ENCODE measurements at places on chromosomes 6 and 20.
A peak's percentile ranks its signal among the peaks of the same experiment; 100 is the strongest.

- no peak for DNase-seq
Observed at GRCh38 chr20:51661609-51662178, 106.5 kb downstream of the ATP9A start.

DNA sequence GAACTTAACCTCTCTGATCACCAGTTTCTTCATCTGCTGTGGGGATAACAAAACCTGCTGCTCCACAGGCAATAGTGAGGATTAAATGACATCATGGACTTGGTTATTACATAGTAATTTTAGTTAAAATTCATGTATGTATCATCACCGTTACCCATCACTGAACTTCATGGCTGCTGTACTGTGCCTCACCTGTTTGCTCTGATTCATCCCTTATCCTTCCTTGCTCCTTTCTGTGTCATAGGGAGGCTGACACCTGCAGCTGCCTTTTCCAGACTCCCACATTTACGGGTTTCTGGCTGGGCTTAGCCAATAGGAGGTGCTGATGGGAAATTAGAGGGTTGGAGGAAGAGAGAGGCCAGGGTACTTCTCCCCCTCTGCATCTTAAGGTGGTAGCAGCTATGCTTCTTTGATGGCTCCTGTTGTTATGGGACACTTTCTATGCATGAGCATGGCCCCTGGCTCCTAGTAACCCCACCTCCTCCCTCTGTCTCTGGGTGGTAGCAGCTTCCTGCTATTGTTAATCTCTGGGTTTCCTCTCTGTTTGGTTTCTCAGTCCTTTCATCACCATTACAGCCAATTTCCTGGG is 332.1 kb downstream of the DHX35 start:
- no peak for DNase-seq

- no peak for DNase-seq
Observed at GRCh38 chr6:154093231-154094044, 54.4 kb downstream of the OPRM1 start.

- DNase-seq: no peak
Observed at GRCh38 chr6:57255451-57256169, 33.5 kb upstream of the RAB23 start.

GRCh38 chr20:29325304-29325640 is 1932.2 kb upstream of the DEFB115 start:
- DNase-seq: no peak

DNA sequence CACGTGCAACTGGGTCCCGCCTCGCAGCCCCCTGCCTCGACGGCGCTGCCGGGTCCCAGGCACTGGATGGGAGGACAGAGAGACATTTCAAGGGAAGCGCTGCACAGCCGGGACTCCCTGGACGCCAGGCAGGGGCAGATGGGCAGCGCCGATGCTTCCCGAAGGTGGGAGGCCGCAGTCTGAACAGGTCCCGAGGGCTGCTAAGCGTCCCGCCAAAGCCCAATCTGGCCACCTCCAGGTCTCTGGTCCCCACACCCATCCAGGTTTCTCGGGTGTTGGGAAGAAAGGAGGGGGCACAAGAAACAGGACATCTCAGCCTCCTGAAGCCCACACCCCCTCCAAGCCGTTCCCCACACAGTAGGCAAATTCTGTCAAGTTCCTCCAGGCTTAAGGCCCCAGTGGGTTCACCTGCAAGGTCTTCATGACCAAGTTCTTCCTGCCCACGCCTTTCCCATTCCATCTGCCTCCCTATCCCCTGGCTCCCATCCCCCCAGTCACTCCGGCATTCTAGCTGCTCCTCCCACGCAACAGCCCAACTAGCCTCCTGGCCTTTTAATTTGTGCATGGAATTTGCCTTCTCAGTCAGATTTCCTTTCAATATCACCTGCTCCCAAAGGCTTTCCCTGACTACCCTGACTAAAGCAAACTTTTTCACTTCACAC is 5.4 kb upstream of the CPXM1 start:
- DNase-seq: no peak

GRCh38 chr6:38773338-38773737 is 58.2 kb downstream of the DNAH8 start:
- no peak for DNase-seq

GRCh38 chr6:142444881-142445301 is 143.1 kb downstream of the ADGRG6 start:
- no peak for DNase-seq

GRCh38 chr20:3786126-3786484 is 435 bp downstream of the CENPB start:
- DNase-seq: peak; percentile 51

- DNase-seq: no peak
Observed at GRCh38 chr20:39032997-39033396, 70.9 kb downstream of the DHX35 start.

Data from NCI-H1105 (cell line).